ENCODE measurements at places on chromosomes 13 and 19.

DNA sequence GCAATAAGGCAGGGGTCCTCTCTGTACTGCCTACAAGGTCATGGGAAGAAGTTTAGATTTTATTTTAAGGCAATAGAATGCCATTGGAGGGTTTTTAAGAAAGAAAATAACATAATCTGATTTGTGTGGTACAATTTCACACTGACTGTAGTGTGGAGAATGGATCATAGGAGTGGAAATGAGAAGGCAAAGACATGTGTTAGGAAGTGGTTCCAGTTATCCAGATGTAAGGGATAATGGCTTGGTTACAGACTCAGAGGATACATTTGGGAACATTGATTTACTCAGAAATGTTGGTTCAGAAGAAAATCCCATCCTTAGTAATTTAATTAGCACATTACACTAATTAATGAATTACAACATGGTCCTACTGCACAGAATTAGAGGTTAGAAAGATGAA lies 788.2 kb downstream of the SLITRK5 start:
- no peak for DNase-seq

GRCh38 chr19:55253842-55254624 lies 4.8 kb downstream of the PPP6R1 start:
- peak; percentile 74 for DNase-seq

GRCh38 chr13:113090806-113091205 lies 14.8 kb upstream of the F7 start:
- DNase-seq = no peak

DNA sequence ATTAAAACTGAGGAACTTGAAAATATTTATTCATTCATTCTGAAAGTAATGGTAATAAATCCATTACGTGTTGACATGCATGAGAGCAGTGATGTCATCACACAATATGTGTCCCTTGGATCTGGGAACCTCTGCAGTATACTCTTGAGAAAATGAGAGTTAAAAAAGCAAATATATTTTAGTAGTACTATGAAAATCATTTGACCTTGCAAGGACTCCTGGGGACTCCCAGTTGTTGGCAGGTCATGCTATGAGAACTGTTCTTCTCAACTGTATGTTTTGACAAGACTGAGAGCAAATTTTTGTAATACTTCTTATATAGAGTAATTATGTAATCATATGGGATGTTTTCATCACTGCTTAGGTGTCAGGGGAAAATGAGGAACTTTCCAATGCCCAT lies 249.4 kb downstream of the PCCA start:
- DNase-seq = no peak

GRCh38 chr19:4061178-4061682 lies 5.5 kb downstream of the ZBTB7A start:
- DNase-seq = no peak

Data from activated CD4-positive, alpha-beta T cell treated with anti-CD3 and anti-CD28 coated beads, Interleukin-2, Interleukin-4, amounts not matched to agents 100 ng/mL and 50 ng/mL, durations not matched to agents 16 hours and 8 hours (primary cell).